ENCODE measurements at places on chromosomes 11 and 22.

- no peak for DNase-seq
Observed at GRCh38 chr11:105224482-105225253, 85.1 kb upstream of the CARD18 start.

DNA sequence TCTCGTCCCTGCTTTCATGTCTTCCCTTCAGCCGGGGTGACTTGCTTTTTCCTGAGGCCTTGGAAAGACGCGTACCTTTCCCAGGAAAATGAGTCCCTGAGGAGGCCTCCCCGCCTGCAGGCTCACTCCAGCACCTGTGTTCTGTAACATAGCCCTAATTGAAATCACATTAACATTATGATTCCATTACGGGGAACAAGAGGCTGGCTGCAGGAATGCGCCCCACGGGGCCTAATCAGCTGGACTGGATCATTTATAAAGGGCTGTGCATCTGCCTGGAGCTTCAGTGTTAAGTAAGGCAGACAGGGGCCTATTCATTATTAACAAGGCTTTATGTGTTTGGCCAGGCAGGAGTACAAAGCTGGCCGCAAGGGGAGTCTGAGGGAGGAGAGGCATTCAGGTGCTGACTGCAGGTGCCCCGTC lies 41.9 kb upstream of the TSPAN18 start:
- DNase-seq = no peak

DNA sequence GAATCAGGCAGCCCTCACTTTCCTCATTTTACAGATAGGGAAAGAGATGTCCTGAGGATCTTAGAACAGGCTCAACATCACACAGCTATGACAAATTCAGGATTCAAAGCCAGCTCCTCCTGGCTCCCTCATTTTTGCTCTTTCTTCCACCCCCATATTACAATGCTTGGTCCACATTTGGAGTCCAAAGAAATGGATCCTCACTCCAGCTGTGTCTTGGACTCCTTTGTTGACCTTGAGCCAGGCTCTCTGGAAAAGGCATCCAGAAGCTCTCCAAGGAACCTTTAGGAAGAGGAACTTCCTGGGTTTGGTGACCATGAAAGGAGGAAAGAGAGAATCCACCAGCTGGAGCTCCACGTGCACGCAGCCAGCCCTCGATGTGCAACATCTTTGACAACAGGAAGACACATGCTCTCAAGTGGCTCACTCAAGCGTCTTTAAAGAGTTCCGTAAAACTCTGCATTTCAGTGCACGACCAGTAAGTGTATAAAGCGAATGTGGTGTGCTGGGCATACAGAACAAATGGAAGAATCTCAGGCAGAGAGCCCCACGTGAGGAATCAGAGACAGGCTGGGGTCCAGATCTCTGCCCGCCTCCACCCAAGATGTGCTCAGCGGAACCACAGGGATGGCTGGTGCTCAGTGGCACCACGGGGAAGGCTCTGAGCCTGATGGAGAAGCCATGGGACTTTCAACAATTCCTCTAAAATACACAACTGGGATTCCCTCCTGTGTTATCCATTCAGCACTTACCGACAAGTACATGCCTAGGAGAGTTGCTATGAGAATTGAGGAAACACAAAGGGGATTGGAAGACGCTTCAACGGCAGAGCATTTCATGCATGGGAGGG lies 48.4 kb downstream of the ISX start:
- DNase-seq = no peak

DNA sequence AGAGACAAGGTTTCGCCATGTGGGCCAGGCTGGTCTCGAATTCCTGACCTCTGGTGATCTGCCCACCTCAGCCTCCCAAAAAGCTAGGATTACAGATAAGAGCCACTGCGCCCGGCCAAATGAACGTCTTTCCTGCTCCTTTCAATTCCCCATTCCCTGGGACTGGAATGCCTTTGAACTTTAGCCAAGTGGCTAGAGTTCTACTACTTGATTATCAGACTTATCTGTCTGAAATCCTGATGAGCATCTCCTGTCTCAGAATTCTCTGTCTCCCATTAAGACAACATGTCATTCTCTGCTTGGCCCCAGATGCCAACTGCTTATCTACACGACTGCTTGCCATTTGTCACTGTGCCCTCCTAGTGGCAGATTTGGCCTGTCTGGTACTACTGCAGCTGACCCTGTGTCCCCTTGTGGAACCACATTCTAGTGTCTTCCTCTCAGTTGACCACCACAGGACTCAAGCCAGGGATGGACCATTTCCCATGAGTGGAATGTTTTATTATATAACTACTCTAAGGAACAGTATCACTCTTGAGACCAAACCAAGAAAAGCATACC lies 33.1 kb upstream of the IPO7 start:
- DNase-seq = no peak

DNA sequence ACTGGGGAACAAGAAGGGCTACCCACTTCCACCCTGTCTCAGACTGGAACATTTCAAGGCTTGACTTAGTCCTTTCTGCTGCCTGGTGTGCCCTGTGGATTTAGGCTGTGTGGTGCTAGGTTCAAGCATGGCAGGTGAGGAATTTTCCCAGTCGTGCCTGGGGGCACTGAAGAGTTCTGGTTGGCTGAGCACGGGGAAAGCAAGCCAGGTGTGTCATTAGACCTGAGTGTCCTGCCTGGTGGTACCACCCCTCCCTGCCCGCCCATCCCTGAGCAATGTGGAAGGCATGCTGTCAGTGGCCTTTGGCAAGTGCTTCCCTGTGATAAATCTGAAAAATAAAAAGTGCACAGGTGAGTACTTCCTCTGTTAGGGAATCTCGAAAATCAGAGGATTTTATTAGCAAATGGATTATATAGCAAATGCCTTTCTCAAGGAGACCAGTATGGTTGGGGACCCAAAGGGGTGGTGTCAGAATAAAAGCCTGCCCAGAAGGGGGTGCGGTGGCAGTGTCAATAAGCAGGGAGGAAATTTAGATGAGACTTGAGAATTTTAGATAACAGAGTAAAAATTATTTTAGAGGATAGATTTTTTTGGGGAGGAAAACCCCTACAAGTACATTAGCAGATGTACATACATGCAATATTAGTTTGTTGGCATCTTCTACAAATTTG lies 22.8 kb downstream of the TEAD1 start:
- no peak for DNase-seq
